ENCODE measurements at places on chromosomes 12 and 14.

DNA sequence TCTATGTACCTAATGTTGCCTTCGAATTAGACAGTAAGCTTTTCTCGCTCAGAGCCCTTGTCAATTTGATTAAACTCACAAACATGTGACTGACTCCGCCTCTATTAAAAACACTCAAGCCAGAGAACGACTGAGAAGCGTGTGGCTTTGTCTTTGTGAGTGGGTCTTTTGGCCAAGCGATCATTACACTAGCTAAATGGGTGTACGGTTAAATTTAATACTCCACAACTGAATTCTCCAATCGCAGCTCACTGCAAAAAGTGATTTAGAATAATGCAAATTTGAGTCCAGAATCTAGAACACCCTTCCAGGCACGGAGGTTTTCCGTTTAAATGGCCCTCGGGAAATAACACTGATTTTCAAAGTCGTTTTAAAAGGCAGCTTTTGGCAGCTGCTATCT, 253.7 kb downstream of the EFCAB11 start:
- H3K27me3 ChIP-seq: no peaks in the 10 kb centered on the region
- no peak for DNase-seq
- no peaks in the 10 kb centered on the region for H3K4me1 ChIP-seq

GRCh38 chr14:82414853-82415539, 881.3 kb upstream of the SEL1L start:
- DNase-seq: no peak
- H3K27me3 ChIP-seq: no peaks in the 10 kb centered on the region
- no peaks in the 10 kb centered on the region for H3K4me1 ChIP-seq
- H3K36me3 ChIP-seq: no peaks in the 10 kb centered on the region
- no peak overlapping the region for H3K27ac ChIP-seq

DNA sequence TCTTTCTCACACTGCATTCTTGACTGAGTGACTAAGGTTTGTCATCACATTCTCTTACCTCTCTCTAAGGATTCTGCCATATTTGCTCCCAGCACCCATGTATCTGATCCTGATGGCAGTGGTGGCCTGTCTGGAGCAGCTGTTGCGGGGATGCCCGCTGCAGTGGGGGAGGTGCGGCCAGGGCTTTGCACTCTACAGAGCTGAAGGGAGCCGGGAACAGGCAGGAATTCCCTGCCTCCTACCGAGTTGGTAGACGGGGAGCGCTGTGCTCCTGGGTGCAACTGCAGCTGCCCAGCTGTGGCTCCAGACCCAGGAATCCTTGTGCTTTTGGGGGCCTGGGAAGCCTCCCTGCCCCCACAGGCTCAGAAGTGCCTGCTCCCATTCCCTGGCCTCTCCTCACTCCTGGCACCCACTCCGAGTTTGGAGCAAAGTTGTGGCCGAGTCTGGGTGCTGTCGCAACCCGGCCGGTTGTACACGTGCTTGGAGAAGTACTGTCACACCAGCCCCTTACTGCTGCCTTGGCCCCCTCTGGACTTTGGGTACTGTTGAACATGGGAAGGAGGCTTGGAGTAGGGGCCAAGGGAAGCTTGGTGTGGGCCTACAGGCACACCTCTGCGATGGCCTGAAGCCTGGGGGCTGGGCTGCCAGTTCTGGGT, 106.9 kb upstream of the OR4E1 start:
- H3K27ac ChIP-seq: no peak overlapping the region
- no peak for DNase-seq
- no peak overlapping the region for H3K4me3 ChIP-seq
- no peaks in the 10 kb centered on the region for H3K27me3 ChIP-seq

DNA sequence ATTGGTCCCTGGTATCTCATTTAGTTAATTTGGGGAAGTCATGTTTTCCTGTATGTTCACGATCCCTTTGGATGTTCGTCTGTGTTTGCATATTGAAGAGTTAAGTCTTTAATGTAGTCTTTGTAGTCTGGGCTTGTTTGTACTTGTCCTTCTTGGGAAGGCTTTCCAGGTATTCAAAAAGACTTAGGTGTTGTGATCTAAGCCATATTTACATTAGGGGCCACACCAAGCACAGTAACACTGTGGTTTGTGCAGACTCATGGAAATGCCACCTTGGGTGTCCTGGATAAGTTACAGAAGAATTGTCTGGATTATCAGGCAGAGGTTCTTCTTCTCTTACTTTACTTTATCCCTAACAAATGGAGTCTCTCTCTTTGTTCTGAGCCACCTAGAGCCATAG, 380.3 kb downstream of the CCER1 start:
- DNase-seq: no peak
- H3K27ac ChIP-seq: no peak overlapping the region
- no peaks in the 10 kb centered on the region for H3K4me1 ChIP-seq

DNA sequence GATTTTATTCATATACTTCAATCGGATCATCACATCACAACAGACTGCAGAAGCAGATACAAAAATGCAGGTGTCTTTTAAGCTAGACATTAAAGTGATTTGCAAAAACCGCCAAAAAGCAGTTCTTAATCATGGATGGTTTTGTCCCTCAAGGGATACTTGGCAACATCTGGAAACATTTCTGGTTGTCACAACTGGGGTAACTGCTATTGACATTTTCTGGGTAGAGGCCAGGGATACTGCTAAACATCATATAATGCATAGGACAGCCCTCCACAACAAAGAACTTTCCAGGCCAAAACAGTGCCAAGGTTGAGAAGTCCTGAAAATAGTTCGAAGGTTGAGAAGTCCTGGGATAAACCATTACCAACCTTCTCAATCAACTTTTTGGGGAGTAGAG, 101.8 kb upstream of the BBS10 start:
- H3K27ac ChIP-seq: no peak overlapping the region
- no peaks in the 10 kb centered on the region for H3K36me3 ChIP-seq
- no peaks in the 10 kb centered on the region for H3K27me3 ChIP-seq
- no peak for DNase-seq
- H3K4me3 ChIP-seq: no peak overlapping the region
- H3K4me1 ChIP-seq: peaks cover 2% of the 10 kb centered on the region

GRCh38 chr12:130303781-130304180, 33.9 kb upstream of the PIWIL1 start:
- no peak overlapping the region for H3K4me3 ChIP-seq
- no peaks in the 10 kb centered on the region for H3K4me1 ChIP-seq
- H3K27ac ChIP-seq: no peak overlapping the region
- no peak for DNase-seq
- no peaks in the 10 kb centered on the region for H3K27me3 ChIP-seq
- no peaks in the 10 kb centered on the region for H3K36me3 ChIP-seq

DNA sequence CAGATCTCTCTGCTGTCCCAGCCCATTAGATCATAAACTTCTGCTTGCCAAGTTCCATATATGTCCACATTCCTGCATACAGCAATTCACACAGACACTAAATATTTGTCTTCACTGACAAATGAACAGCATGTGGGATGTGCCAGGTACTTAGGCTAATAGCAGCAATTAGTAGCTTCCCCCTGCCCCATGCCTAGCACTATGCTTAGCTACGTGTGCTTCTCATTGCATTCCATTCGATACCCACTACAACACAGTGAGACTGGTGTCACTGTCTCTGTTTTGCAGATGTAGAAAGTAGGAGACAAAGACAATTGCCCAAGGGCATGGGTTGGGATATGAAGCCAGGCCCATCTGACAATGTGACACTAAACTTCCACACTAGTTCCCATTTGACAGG, 308.4 kb downstream of the BCL11B start:
- H3K36me3 ChIP-seq: no peaks in the 10 kb centered on the region
- H3K27me3 ChIP-seq: no peaks in the 10 kb centered on the region
- no peaks in the 10 kb centered on the region for H3K4me1 ChIP-seq
- H3K4me3 ChIP-seq: no peak overlapping the region
- H3K27ac ChIP-seq: no peak overlapping the region

DNA sequence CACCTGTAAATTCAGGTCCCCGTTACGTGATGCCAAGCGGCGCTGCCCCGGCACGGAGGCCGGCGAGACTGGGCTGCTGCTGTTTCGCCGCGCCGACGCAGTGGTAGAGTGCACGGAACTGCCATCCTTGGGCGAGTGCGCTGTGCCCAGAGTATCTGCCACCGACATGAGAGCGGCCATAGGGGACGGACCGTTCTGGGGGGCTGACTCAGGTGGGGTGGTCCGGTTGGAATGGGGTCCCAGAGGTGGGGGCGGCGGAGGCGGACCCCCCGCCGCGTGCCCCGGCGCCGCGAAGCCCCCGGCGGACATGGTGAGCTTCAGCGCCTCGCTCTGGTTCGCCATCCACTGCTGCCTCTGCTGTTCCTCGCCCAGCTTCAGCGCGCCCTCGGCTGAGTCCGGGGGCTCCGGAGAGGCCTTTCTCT, 2.8 kb downstream of the IRF2BPL start:
- no peaks in the 10 kb centered on the region for H3K27me3 ChIP-seq
- H3K4me3 ChIP-seq: peak overlapping the region; percentile 95

- no peaks in the 10 kb centered on the region for H3K36me3 ChIP-seq
- H3K4me3 ChIP-seq: no peak overlapping the region
- DNase-seq: no peak
- no peaks in the 10 kb centered on the region for H3K27me3 ChIP-seq
- peaks cover 2% of the 10 kb centered on the region for H3K4me1 ChIP-seq
These were observed 174.6 kb upstream of the DDHD1 start for GRCh38 chr14:53327716-53328115.

GRCh38 chr12:89947437-89948270, 239.0 kb upstream of the ATP2B1 start:
- DNase-seq: no peak
- peaks cover 1% of the 10 kb centered on the region for H3K4me1 ChIP-seq
- peak overlapping the region; percentile 33 for H3K27ac ChIP-seq
- H3K4me3 ChIP-seq: no peak overlapping the region
- H3K36me3 ChIP-seq: no peaks in the 10 kb centered on the region
- H3K27me3 ChIP-seq: no peaks in the 10 kb centered on the region

DNA sequence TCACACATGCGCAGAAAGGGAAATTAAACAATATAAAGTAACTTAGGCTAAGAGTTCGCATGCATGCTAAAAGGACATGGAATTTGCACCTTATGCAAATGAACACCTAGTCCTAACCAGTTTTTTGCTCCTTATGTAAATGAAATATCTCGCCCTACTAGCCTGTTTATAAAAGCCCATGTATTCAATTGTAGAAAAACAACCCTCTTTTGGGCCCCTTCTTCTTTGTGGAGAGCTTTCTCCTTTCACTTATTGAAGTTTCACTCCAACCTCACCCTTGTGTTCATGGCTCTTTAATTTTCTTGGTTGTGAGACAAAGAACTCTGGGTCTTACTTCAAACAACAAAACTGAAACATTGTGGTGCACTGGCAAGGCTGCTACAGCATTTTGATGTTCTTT, 333.4 kb upstream of the ATXN7L3B start:
- DNase-seq: no peak
- no peak overlapping the region for H3K27ac ChIP-seq
- H3K36me3 ChIP-seq: no peaks in the 10 kb centered on the region
- H3K27me3 ChIP-seq: no peaks in the 10 kb centered on the region
- H3K4me3 ChIP-seq: no peak overlapping the region

- H3K4me1 ChIP-seq: no peaks in the 10 kb centered on the region
- H3K27ac ChIP-seq: no peak overlapping the region
- no peaks in the 10 kb centered on the region for H3K36me3 ChIP-seq
These were observed 71.0 kb downstream of the SLC25A47 start for GRCh38 chr14:100393906-100394732.

- no peak overlapping the region for H3K4me3 ChIP-seq
- H3K4me1 ChIP-seq: no peaks in the 10 kb centered on the region
- no peak for DNase-seq
- H3K27me3 ChIP-seq: no peaks in the 10 kb centered on the region
- H3K36me3 ChIP-seq: no peaks in the 10 kb centered on the region
These were observed 51.6 kb downstream of the RPS6KA5 start for GRCh38 chr14:91008759-91009409.

DNA sequence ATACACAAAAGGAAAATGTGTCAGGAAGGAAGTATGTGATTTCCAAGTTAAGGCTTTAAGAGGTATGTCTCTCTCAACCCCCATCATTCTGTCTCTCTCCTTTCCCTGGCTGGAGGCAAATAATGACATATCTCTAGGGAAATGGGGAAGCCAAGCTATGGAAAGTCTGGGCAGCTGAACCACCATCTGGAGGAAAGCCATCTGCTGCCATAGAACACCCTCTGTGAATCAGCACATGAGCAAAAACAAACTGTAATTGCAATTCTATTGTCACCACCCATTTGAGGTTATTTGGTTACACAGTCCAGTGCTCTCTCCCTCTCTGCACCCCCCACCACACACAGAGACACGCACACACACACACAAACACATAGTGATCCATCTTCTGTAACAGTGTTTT, 766.2 kb downstream of the FLRT2 start:
- H3K4me3 ChIP-seq: no peak overlapping the region
- no peaks in the 10 kb centered on the region for H3K4me1 ChIP-seq
- H3K36me3 ChIP-seq: no peaks in the 10 kb centered on the region

GRCh38 chr12:52322069-52322468, 871 bp upstream of the KRT83 start:
- DNase-seq: no peak
- no peaks in the 10 kb centered on the region for H3K4me1 ChIP-seq
- no peak overlapping the region for H3K4me3 ChIP-seq
- no peaks in the 10 kb centered on the region for H3K36me3 ChIP-seq

GRCh38 chr12:34294137-34294536, 271.8 kb downstream of the ALG10 start:
- DNase-seq: no peak
- H3K4me3 ChIP-seq: no peak overlapping the region
- no peak overlapping the region for H3K27ac ChIP-seq
- H3K36me3 ChIP-seq: no peaks in the 10 kb centered on the region

- no peak overlapping the region for H3K4me3 ChIP-seq
- H3K36me3 ChIP-seq: no peaks in the 10 kb centered on the region
- H3K27me3 ChIP-seq: no peaks in the 10 kb centered on the region
- no peaks in the 10 kb centered on the region for H3K4me1 ChIP-seq
These were observed 250.2 kb downstream of the ANO2 start for GRCh38 chr12:5694759-5695409.

DNA sequence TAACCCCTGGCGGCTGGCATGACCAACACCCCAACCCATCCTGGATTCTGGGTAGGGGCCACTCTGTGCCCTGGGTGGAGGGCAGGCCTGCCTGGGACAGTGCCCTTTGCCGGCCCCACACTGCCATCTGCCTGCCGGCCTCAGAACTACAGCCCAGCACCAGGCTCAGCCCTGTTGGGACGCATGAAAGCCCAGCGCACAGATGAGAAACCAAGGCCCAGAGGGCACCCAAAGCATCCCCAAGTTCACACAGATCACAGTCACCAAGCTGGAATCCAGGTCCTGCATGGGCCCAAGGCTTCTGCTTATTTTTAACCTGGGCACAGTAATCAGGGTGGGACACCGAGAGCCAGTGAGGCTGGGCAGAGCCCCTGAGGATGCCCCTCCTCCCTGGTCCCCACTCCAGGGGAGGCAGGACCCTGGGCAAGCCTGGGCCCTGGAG, 26.2 kb downstream of the RFLNA start:
- H3K4me1 ChIP-seq: no peaks in the 10 kb centered on the region
- no peak overlapping the region for H3K4me3 ChIP-seq
- peak; percentile 93 for DNase-seq
- no peaks in the 10 kb centered on the region for H3K36me3 ChIP-seq
- no peak overlapping the region for H3K27ac ChIP-seq

DNA sequence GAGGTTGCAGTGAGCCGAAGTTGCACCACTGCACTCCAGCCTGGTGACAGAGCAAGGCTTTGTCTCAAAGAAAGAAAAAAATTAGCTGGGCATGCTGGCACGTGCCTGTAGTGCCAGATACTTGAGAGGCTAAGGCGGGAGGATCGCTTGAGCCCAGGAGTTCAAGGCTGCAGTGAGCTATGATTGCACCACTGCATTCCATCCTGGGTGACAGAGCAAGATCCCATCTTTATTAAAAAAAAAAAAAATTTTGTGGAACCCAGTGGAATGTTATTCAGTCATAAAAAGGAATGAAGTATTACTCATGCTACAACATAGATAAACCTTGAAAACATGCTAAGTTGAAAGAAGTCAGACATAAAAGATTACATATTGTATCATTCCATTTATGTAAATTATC, 8.3 kb upstream of the ERBB3 start:
- H3K4me1 ChIP-seq: no peaks in the 10 kb centered on the region
- no peak overlapping the region for H3K4me3 ChIP-seq
- H3K27ac ChIP-seq: no peak overlapping the region
- DNase-seq: no peak
- no peaks in the 10 kb centered on the region for H3K27me3 ChIP-seq
- H3K36me3 ChIP-seq: no peaks in the 10 kb centered on the region
